Subcutaneous adipose tissue (tissue), 4 donors: ENCODE measurements at places on chromosomes 2 and 18. TPM values are rescaled to one million over a fixed set of nuclear protein-coding genes. Genes with fewer than 3 reads are reported as not detected.

SIX2 gene
- 2.9 TPM for total RNA-seq

TRAK2 gene
- 65.2 TPM for total RNA-seq

ABCB11 gene
- 14.1 TPM for total RNA-seq

CPLX4 gene
- total RNA-seq: not detected

PLGLB2 gene
- total RNA-seq: not detected

FOXI3 gene
- total RNA-seq: not detected

SP140 gene
- 3.4 TPM for total RNA-seq

STARD6 gene
- not detected for total RNA-seq

IL36G gene
- total RNA-seq: not detected

ZSWIM2 gene
- total RNA-seq: 0.51 TPM

ALLC gene
- total RNA-seq: not detected

SKOR2 gene
- not detected for total RNA-seq

TRIM54 gene
- total RNA-seq: not detected

CYTIP gene
- 17.8 TPM for total RNA-seq

SNED1 gene
- 39.1 TPM for total RNA-seq

IL1F10 gene
- total RNA-seq: not detected

IGFBP5 gene
- 661 TPM for total RNA-seq

C2orf72 gene
- not detected for total RNA-seq

AQP12A gene
- total RNA-seq: not detected

CSRNP3 gene
- total RNA-seq: 1.1 TPM

DPP10 gene
- not detected for total RNA-seq

MERTK gene
- 73.3 TPM for total RNA-seq

FAP gene
- total RNA-seq: 30.6 TPM

CHRND gene
- total RNA-seq: not detected

CTIF gene
- total RNA-seq: 41.0 TPM

RPRM gene
- not detected for total RNA-seq

CABYR gene
- total RNA-seq: not detected

GRB14 gene
- 3.2 TPM for total RNA-seq

CRACDL gene
- 8.3 TPM for total RNA-seq

LRRC30 gene
- not detected for total RNA-seq

TGOLN2 gene
- total RNA-seq: 114 TPM

POTEI gene
- not detected for total RNA-seq

FLACC1 gene
- total RNA-seq: 4.7 TPM

INPP4A gene
- total RNA-seq: 18.9 TPM

PDE1A gene
- 9.2 TPM for total RNA-seq

PPP1R7 gene
- total RNA-seq: 40.4 TPM

UCN gene
- total RNA-seq: 3.4 TPM

TMEM150A gene
- 19.6 TPM for total RNA-seq

PARD3B gene
- 69.6 TPM for total RNA-seq

ZCCHC2 gene
- 34.7 TPM for total RNA-seq

HOXD10 gene
- not detected for total RNA-seq

FKBP7 gene
- total RNA-seq: 8.8 TPM

ANKRD30B gene
- 0.22 TPM for total RNA-seq

GLI2 gene
- total RNA-seq: 1.2 TPM

SCYGR4 gene
- total RNA-seq: not detected

RAB6D gene
- not detected for total RNA-seq

LIPG gene
- total RNA-seq: not detected

C1QL2 gene
- not detected for total RNA-seq

TMEM214 gene
- total RNA-seq: 95.4 TPM

MAB21L4 gene
- not detected for total RNA-seq
